ENCODE measurements at places on chromosomes 4 and X.

DNA sequence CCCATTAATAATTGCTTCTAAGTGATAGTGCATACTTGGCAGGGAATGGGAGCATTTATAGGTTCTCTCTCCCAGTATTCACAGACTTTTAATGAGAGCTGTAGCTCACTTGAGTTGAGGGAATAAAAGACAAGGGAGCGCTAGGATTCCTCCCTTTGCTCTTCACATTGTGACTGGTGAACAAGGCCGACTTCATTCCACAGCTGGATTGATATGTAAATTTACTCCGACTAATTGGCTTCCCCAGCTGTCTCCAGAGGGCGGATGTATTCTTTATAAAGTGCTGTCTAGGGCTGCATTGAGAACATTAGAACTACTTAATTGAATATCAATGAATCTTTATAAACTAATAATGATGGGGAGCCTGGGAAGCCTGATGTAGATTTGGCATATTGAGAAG is 63.4 kb downstream of the GPR50 start:
- DNase-seq = no peak

- no peak for DNase-seq
These were observed 23.6 kb downstream of the GPRIN3 start for GRCh38 chr4:89284020-89284424.

GRCh38 chr4:71221510-71222466 is 117.0 kb upstream of the SLC4A4 start:
- no peak for DNase-seq

DNA sequence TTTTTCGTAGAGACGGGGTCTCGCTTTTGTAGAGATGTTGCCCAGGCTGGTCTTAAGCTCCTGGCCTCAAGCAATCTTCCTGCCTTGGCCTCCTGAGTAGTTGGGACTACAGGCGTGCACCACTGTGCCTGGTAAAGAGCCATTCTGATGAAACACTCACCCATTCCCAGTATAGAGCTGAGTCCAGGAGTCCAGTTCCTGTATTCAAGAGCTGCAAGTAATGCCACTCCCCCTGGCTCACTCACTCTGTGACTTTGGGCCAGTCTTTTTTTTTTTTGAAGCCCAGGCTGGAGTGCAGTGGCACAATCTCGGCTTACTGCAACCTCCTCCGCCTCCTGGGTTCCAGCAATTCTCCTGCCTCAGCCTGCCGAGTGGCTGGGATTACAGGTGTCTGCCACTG is 3.5 kb downstream of the CCDC22 start:
- no peak for DNase-seq

GRCh38 chrX:38571058-38571457 is 9.7 kb downstream of the TSPAN7 start:
- DNase-seq = no peak

- DNase-seq = no peak
These were observed 93.5 kb downstream of the TNIP2 start for GRCh38 chr4:2662598-2662997.

DNA sequence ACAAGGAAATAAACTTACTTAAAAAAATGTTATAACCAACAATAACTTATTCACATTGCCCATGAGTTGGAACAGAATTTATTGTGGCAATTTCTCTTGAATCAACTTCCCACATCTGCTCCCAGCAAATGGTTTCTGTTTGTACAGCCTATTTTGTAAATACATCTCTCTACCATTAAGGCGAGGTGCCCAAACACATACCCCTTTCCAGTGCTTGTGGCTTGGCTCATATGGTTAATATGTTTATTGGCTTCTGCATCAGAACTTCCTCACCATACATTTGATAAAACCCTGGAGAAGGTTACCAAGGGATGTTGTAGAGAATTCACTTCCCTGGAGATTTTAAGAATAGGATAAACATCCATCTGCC is 207.1 kb downstream of the SOWAHB start:
- DNase-seq = no peak

DNA sequence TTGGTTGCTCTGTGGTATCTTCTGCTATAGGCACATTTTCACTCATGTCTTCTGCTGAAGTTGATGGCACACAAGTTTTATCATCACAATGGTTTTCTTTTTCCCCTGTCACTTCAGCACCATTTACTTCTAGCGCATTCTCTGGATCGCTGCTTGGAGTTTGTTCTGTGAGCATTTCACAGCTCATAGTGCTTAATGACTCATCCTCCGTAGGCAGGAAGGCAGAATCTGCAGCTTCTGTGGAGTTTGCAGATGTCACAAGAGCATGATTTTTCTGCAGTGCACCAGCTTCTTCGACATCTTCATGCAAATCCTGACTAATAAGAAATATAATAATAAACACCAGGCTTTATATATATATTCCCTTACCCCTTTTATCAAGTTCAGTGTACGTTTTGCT is 83.6 kb downstream of the CHM start:
- no peak for DNase-seq

DNA sequence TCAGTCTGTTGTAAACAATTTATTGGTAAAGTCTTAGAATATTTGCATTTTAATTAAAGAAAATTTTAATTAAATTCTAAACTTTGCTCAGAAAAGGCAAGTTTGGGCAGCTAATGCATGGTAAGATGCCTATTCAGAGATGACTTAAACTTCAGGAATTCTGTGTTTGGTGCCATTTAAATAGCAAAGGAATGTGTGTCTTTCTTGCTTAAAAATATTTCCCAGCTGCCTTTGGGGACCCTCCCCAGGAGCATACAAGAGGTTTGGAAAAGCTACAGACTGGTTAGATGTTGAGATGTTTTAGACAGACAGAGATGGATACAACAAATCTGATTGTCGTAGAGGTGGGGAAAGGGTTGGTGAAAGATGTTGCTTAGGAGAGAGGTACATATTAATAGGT is 36.5 kb downstream of the AFF2 start:
- DNase-seq = no peak

- DNase-seq = no peak
These were observed 537.3 kb upstream of the RPS6KA3 start for GRCh38 chrX:20803971-20804370.

DNA sequence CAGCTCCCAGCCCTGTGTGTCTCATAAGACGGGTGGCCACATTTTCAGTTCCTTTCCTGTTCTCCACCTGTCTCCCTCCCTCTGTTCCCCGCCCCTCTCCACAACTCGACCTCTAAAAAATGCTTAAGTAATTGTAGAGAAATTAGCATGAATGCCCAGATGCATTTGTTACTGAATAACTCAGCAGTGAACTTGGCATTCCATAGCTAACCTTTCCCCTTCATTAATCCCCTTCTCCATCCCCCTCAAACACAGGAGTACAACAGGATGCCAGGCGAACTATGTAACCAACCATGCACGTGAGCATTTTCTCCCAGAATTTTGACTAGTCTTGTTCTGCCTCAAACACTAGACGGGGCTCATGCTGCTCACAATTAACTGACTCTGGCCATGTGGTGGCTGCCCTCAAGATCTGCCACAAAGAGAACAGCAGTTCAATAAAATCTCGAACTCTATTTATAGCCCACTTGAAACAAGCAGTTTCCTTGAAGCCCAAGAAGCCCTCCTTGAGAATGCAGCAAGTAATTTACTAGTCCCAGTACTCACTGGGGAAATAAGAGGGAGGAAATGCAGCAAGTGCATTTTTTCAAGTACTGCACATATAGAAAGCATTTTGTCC is 351.2 kb downstream of the ARHGAP24 start:
- DNase-seq = peak; percentile 25

DNA sequence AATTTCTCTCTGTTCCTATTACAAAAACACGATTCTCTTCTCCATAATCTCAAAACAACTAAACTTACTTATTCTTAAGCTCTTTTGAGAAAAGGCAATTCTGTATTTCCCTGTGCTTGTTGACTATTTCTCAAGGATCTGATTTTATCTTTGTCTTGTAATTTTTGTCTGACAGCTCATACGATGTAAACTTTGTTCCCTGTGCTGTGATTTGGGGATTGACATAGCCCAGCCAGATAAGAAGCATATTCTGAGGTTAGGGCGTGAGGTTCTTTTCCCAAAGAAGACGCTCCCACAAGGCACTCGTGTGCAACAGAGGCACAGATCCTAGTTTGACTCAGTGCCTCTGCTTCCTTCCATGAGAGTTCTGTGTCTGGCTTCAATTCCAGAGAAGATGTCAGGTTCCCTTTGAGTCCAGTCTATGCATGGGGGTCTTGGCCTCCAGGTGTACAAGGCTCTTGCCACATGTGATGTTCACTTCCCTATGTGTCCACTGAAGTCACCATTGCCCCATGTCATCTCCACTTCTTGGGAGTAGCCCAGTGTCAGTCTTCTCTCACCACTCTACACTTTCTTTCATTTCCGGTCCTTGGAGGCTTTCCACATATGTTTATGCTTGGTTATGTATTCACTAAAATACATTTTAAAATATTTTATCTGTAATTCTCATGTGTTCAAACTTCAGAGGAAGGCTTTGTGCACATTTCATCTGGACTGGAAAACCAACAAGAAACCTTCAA is 94.8 kb downstream of the MID1 start:
- DNase-seq = no peak

DNA sequence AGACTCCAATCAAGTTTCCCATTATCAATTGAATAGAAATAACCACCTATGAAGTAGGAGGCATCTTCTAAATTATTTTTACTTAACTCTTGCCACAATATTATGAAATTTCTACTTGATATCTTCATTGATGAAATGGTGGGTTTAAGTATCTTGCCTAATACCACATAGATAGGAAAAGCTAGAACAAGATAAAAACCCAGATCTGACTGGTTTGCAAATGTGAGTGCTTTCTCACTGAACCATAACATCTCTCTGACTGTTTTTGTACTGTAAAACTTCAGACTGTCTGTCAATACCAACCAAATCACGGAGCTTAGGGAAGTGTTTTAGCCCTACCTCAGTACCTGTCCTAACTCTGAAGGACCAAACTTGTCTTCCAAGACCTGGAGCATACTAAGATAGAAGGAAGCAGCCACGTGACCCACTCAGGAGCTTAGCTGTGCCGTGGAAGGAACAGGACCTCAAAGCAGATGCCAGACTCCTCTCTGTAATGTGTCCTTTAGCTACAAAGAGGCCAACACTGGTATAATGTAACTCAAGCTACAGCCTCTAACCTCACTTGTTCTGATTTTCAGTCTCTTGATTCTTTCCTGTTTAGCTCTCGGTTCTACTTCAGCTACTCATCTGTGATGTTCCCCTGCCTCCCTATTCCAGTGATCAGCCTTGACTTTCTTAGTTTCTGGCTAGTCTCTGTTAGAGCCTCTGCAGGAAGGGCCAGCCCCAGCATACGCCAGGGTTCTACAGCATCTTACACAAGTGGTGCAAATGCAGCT is 84.4 kb downstream of the LRP2BP start:
- no peak for DNase-seq

- DNase-seq = no peak
These were observed 15.2 kb upstream of the HGFAC start for GRCh38 chr4:3426465-3427133.

DNA sequence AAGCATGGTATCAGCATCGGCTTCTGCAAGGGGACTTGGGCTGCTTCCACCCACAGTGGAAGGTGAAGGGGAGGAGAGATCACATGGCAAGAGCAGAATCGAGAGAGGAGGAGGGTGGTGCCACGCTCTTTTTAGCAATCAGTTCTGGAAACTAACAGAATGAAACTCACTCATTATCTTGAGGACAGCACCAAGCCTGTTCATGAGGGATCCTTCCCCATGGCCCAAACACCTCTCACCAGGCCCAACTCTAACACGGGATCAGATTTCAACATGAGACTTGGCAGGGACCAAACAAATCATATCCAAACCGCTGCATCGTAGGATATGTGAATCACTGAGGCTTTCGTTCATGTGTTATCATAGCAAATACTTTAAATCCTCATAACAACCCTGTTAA is 125.5 kb downstream of the GPC3 start:
- peak; percentile 41 for DNase-seq

GRCh38 chr4:128451270-128451905 is 163.8 kb upstream of the PGRMC2 start:
- no peak for DNase-seq

GRCh38 chrX:26908218-26908617 is 554.9 kb downstream of the PPP4R3C start:
- no peak for DNase-seq

DNA sequence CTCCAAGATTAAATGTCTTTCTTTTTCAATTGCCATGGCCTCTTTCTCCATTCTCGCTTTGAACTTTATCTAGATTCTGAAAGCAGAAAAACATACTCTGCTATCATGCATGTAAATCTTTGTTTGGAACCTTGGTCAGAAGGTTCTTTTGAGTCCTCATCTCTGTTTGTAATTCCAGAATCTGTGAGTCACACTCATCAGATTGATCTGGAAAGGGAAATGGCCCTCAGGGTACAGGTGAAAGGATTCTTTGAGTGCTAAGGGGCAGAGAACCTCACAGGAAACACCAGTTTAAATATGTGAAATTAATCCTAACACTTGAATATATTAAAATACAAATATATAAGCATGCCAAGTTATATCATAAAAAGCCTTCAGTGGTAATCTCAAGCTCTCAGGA is 211.0 kb upstream of the ADGRL3 start:
- DNase-seq = no peak

DNA sequence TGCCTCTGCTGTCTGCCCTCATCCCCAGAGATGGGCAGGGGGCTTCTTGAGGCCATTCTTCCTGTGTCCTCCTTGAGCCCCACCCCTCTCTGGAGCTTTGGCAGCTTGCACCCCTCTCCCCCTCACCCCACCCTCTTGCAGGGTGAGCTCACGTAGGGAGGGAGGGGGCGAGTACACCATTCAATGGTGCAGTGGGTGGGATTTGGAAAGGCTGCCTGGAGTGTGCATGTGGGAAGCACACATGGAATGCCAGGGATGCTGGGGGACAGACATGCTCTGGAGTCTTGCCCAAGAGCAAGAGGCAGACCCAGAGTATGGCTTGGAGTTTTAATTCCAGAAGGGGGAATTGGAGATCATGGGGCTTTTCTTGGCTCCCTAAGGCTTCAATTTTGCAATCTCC is 5.6 kb downstream of the PAK3 start:
- no peak for DNase-seq

GRCh38 chrX:9557091-9557490 is 92.2 kb downstream of the TBL1X start:
- DNase-seq = no peak

- DNase-seq = no peak
These were observed 101.9 kb downstream of the IGSF1 start for GRCh38 chrX:131187206-131187605.

GRCh38 chr4:148770848-148771247 is 328.6 kb upstream of the NR3C2 start:
- DNase-seq = no peak

GRCh38 chrX:117397844-117398243 is 718.8 kb downstream of the KLHL13 start:
- DNase-seq = no peak

GRCh38 chr4:1211371-1211770 is 37.6 kb downstream of the CTBP1 start:
- no peak for DNase-seq

- DNase-seq = no peak
These were observed 130.5 kb downstream of the PPA2 start for GRCh38 chr4:105343146-105343931.

DNA sequence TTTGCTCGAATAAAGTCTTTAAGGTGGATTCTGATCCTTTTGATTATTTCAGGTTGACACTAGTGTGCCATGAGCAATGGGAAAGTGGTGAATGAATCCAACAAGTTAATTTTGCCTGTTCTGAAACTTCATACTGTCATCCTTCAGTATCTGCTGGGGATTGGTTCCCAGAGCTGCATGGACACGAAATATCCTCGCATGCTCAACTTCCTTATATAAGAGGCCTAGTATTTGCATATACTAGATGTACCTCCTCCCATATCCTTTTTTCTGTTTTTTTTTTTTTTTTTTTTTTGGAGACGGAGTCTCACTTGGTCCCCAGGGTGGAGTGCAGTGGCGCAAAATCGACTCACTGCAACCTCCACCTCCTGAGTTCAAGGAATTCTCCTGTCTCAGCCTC is 23.0 kb upstream of the PDS5A start:
- no peak for DNase-seq

- no peak for DNase-seq
These were observed 836 bp upstream of the PSAPL1 start for GRCh38 chr4:7435471-7436061.

All from tibial artery (tissue), 4 donors.